Activated naive CD4-positive, alpha-beta T cell treated with anti-CD3 and anti-CD28 coated beads for 36 hours (primary cell): ENCODE measurements at places on chromosomes 12 and 14. TPM values are rescaled to one million over a fixed set of nuclear protein-coding genes. Genes with fewer than 3 reads are reported as not detected.

The CFAP73 gene
- total RNA-seq: 1.3 TPM

- no peak for DNase-seq
- peaks cover 3% of the 10 kb centered on the region for H3K27me3 ChIP-seq
- no peak overlapping the region for H3K27ac ChIP-seq
- H3K36me3 ChIP-seq: no peaks in the 10 kb centered on the region
- no peaks in the 10 kb centered on the region for H3K4me1 ChIP-seq
Measured at GRCh38 chr12:75750716-75751306, 239.4 kb upstream of the KRR1 start.

DNA sequence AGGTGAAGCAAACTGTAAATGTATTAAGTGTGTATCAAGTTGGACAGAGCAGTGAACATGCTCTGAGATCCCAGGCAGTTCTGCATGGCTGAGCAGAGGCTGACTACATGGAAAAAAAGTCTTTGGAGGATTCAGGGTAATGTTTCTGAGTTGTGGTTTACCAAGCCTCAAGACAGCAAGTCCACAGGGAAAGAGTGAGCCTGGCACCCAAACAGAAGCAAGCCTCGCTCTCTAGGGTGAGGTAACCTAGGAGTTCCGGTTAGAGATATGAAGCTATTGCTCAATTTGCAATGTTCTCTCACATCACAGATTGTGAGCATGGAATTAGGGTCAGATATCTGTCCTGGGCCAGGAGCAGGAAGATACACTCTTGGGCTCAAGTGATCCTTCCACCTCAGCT, 158.6 kb downstream of the MON2 start:
- H3K27ac ChIP-seq: no peak overlapping the region
- DNase-seq: no peak
- H3K36me3 ChIP-seq: peaks cover 1% of the 10 kb centered on the region
- no peak overlapping the region for H3K4me3 ChIP-seq
- no peaks in the 10 kb centered on the region for H3K4me1 ChIP-seq
- peaks cover 24% of the 10 kb centered on the region for H3K27me3 ChIP-seq

- H3K4me1 ChIP-seq: peaks cover 39% of the 10 kb centered on the region
- no peak overlapping the region for H3K4me3 ChIP-seq
- no peak for DNase-seq
Measured at GRCh38 chr12:120532701-120533238, 1.4 kb upstream of the RNF10 start.
